T-cell (primary cell): ENCODE measurements at places on chromosomes 6 and 20.

GRCh38 chr6:94510877-94511276 is 1066.5 kb upstream of the MANEA start:
- no peak for DNase-seq

DNA sequence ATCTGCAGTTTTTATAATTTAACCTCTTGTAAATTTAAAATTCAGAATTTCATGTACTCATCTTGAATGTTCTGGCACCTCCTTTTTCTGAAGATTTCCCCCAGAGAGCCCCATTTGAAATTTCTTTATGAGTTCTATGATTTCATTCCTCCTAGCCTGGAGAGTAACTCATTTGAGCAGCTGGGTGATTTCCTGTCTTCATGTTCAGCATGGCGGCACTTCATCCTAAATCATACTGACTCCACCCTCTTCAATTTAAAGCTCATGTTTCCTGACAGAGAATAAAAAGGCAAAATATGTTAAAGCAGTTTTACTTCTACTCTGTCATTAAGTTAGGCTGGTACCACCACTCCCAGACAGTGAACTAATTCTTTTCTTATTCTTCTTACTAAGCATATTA is 250.9 kb upstream of the POU3F2 start:
- no peak for DNase-seq

GRCh38 chr6:40996591-40997233 is 42.3 kb downstream of the UNC5CL start:
- DNase-seq: no peak

- DNase-seq: no peak
Observed at GRCh38 chr6:31426395-31427354, 23.3 kb downstream of the MICA start.

DNA sequence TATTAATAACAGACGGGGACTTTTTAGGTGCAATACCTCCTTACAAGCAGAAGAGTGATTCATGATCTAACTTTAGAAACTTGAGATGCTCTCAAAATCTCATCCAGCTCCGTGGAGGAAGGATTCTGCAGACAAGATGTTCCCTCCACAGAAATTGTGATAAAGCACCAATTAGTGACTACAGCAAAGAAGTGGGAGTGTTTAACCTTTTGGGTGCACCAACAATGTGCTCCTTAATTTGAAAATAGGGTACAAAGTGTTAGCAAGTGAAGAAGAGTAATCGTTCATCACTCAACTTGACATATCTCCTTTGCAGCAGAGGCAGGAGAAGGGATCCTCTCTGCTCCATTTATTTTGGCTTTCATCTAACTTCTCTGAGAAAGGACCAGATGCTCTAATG is 22.8 kb upstream of the SCP2D1 start:
- no peak for DNase-seq

GRCh38 chr20:35878113-35878625 is 76.1 kb downstream of the SCAND1 start:
- no peak for DNase-seq

- no peak for DNase-seq
Observed at GRCh38 chr6:63813566-63814120, 178.0 kb downstream of the PHF3 start.

DNA sequence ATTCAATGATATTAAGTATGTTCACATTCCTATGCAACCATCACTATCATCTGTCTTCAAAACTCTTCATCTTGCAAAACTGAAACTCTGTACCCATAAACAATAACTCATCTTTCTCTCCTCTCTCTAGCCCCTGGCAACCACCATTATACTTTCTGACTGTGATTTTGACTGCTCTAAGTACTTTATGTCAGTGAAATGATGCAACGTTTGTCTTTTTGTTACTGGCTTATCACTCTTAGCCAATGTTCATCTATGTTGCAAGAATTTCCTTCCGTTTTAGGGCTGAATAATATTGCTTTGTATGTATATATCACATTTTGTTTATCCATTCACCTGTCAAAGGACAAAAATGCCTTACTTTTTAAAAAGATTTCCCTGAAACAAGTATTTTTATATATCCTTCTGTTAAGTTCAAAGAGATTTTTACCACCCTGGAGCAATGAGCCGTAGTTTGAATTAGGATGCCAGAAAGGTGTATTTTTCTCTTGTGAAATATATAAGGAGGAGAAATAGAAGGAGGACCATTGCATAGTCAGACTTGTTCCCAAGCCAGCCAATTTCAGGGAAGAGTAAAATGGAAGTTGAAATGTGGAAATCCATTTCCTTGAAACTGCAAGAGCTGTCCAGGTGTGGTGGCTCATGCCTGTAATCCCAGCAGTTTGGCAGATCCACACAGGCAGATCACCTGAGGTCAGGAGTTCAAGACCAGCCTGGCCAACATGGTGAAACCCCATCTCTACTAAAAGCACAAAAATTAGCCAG is 4.0 kb upstream of the CGAS start:
- no peak for DNase-seq

- no peak for DNase-seq
Observed at GRCh38 chr20:46111028-46111835, 6.9 kb upstream of the CD40 start.

- DNase-seq: no peak
Observed at GRCh38 chr6:55379471-55379870, 52.2 kb downstream of the GFRAL start.

- no peak for DNase-seq
Observed at GRCh38 chr6:71181565-71181964, 107.0 kb upstream of the OGFRL1 start.

- no peak for DNase-seq
Observed at GRCh38 chr6:150327117-150327774, 41.6 kb upstream of the IYD start.

DNA sequence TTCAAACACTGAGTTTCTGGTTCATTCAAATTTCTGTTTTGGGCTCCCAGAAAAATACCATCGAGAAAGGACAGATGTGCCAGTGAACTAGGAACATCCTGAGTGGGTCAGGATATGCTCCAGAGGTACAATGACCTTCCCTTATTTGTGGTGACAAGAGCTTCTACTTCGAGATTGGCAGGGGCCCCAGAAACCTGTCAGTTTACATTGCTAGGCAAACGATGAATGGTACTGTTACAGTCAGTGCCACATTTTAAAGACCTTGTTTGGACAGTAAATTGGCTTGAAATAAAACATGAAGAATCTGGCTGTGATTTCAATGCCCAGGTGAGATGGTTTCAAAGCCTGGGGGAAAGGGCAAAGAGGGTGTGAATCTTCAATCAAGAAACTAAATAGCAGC is 454.5 kb upstream of the ID4 start:
- DNase-seq: no peak

DNA sequence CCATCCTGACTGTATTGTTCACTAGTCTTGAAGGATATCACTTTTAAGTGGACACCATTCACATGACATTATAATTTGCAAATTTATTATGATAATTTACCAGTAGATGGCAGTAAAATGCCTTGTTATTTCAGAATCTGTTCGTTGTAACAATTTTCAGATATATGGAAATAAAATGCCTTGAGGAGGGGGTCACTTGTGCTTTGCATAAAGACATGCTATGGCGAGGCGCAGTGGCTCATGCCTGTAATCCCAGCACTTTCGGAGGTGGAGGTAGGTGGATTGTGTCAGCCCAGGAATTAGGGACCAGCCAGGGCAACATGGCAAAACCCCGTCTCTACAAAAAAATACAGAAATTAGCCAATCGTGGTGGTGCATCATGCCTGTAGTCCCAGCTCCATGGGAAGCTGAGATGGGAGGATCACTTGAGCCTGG is 9.0 kb upstream of the NCOA6 start:
- no peak for DNase-seq

DNA sequence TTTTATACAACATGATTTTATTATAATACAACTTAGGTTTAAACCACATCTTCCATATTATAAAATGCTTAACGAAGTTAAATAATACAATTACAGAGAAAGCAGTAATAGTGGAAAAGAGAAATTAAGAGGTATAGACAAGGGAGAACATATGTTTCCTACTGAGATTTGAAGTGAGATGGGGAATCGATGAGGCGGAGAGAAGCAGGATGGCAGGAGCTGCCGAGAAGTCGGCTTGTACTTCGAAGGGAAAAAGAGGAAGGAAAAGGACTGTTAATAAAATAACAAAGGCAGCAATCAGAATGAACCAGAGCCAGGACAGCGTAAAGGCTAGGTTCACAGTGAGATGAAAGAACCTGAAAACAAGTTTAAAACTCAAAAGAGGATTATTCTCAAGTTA is 15.4 kb downstream of the FBXL4 start:
- no peak for DNase-seq

DNA sequence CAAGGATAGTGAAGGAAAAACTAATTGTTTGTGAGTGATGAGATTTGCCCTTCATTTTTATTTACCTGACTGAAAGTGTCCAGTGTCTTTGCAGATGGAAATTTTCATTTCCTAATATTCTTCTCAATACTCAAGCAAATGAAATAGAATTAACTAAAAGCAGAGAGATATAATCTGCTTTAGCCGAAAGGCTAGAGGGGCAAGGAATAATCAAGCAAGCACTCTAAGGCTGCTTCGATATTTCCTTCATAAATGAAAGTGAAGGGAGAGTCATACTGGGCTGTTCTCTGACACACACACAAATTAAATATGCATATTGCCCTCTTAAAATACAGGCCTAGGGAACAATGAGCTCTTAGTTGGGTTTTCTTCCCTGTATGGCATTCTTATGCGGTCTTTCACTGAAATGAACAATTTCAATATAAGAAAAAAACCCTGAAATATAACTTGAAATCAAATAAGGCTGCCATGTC is 47.5 kb upstream of the POPDC3 start:
- DNase-seq: no peak

DNA sequence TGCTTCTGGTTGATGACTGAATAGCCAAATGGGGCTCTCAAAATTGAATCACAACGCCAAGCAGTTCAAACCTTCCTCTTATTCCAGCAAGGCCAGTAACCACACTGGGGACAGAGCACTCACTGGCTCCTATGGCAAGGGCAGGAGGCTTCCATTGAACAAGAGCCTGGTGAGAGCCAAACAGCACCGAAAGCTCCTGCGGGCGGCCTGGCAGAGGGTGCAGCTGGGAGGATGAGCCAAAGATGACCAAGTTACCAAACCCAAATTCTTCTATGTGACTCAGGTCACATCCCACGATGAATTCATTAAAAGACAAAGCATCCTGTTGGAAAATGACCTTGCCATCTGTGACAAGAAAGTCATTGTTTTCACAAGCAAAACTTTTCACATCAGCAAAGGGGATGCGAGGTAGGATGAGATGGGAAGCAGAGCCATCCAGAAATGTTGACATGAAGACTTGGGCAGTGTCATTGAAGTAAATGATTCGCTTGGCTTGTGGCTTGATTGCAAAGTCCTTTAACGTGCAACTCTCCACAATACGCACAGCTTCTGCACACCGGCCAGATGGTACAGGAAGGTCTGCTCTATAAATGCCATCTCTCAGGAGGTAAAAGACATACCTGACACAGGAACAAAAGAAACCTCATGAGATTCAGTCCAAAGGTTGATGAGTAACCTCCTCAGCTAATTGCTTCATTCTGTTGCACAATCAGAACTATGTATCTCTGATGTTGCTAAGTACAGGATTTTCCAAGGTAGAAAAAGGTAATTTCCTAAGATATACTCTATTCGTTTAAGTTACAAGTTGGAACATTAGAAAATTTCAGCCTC is 36.3 kb downstream of the ROS1 start:
- no peak for DNase-seq

DNA sequence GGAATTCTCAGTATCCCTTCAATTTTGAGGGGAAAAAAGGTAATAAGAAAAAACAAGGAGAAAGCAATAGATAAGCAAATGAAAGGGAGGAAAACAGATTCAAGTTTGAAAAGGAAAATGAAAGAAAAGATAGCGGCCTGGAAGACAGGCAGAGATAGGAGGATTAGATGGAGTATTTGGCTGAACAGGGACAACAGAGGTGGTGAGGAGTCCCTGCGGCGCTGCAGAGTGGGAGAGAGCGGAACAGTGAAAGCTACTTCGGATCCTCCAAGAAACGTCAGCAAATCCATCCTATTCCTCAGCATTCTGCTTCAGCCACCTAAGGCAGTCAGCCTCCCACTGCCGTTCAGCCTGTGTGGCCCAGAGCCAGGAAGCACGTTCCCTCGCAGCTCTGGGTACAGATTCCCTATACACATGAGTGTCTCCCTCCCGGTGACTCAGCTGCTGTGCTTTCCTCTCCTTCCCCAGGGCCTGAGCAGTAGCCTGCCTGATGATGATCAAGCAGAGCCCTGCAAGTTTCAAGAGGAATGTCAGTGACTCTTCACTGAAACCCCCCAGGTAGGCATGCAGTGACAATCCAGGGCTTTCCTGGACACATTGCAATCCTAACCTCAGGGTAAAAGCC is 43.4 kb upstream of the CDYL start:
- no peak for DNase-seq

DNA sequence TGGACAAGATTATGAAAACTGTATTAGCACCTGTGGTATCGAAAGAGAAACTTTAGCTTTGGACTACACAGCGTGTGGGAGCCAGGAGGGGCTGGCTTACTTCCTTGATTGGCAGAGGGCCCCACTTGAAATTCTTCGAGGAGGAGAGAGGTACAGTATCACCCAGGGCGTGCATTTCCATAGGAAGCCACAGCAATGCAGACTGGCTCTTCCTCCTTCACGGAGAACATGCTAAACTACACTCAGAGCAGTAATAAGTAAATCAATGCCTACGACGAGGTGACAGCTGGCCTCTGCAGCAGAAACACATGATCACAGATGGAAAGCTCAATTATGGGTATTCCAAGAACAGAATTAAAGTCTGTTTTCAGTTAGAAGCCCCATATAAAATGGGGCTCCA is 44.2 kb downstream of the MYLK4 start:
- no peak for DNase-seq

- no peak for DNase-seq
Observed at GRCh38 chr20:20820785-20821483, 108.5 kb upstream of the RALGAPA2 start.

DNA sequence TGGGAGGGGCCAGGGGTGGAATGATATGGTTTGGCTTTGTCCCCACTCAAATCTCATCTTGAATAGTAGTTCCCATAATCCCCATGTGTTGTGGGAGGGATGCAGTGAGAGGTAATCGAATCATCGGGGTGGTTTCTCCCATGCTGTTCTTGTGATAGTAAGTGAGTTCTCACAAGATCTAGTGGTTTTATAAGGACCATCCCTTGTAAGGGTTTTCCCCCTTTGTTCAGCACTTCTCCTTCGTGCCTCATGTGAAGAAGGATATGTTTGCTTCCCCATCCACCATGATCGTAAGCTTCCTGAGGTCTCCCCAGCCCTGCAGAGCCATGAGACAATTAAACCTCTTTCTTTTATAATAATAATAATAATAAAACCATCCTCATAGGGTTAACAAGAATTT is 88.8 kb upstream of the PRND start:
- no peak for DNase-seq

- DNase-seq: no peak
Observed at GRCh38 chr6:19424853-19425252, 412.3 kb upstream of the ID4 start.

- no peak for DNase-seq
Observed at GRCh38 chr6:126553854-126554253, 213.9 kb downstream of the CENPW start.

GRCh38 chr6:111011360-111012142 is 29.7 kb downstream of the RPF2 start:
- DNase-seq: no peak

DNA sequence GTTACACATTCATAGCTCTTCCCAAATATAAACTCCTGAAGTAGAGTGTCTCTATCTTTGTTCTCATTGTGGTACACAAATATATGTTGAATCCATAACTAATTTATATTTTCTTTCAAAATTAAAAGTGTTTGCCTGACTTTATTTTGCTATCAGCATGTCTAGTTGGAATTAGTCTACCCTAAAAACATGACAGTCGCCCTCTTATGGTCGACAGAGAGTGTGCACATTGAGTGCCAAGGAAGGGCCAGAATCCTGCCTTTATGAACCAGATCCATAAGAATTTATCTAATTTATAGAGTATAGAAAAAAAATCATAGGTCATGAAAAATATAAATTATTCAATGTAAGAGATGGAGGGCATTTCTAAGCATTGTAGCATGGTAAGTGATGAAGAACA is 12.3 kb upstream of the DEFB112 start:
- DNase-seq: no peak
